ENCODE measurements at places on chromosomes 3 and 15.

- no peak for DNase-seq
Measured at GRCh38 chr15:80837006-80837405, 57.8 kb downstream of the CEMIP start.

GRCh38 chr15:92421976-92422375 is 28.3 kb downstream of the ST8SIA2 start:
- no peak for DNase-seq

GRCh38 chr3:194606163-194606562 is 27.1 kb downstream of the TMEM44 start:
- DNase-seq = no peak

- DNase-seq = no peak
Measured at GRCh38 chr3:49925485-49925884, 4.1 kb downstream of the MON1A start.

DNA sequence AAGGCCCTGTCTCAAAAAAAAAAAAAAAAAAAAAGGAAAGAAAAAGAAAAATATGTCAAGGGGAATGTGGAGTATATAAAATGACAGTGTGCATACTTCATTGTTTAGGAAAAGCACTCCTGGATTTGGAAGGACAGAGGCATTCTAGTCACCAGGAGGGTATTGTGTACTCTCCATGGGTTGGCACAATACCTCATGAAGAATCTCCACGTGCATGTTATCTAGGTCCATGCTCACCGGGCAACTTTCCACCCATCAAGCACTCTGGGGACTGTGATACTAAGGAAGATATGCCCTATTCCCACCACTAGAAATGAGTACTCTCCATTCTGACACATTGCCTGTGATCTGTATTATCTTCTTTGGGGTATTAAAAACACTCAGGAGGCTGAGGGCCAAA is 15.4 kb upstream of the KPNA1 start:
- DNase-seq = no peak

DNA sequence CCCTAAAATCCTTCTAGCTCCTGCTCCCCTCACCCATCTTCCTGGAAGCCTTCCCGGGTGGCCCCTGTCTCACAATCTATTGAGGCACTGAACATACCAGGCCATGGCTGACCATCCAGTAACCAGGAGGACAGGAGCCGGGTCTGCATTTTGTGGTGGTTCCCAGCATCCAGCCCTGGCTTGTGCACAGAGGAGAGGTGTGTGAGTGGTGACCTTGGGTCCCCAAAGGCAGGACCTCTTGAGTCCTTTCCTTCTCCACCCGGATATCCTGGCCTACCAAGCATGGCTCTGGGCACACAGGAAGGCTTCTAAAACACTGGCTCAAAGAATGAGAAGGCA is 7.8 kb downstream of the CSK start:
- no peak for DNase-seq

DNA sequence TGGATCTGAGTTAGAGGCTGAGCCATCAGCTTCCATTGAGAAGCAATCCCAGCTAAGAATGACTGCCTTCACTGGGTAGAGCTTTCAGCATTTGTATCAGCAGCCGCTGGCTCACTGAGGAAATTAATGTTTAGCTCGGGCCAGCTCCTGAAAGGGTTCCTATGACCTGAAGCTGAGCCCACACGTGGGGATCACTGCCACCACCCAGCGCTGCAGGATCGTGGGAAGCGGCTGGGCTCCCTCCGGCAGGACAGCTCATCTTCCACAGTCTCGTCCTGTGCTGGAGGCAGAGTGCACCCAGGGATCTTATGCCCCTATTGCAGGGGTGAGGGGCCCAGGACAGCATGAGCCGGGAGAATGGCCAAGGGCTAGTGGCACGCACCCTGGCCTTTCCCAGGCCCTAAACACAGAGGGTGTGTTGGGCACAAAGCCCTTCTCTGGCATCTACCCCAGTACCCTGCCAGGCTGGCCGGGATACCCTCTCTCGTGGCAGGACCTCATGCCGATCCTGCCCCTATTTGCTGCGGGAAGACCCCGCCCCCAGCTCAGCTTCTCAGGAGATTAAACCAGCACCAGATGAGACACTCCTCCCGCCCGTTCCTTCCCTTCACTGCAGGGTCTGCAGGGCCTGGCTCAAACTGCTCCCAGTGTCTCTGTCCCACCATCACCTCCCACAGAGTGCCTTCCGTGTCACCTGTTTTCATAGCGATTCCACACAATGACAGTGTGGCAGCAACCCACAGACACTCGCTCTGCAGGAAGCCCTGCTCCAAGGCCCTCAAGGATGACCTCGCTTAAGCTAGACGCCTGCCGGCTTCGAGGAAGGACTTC is 28.5 kb downstream of the KLHL25 start:
- DNase-seq = no peak

GRCh38 chr3:94241986-94242385 is 179.1 kb downstream of the NSUN3 start:
- DNase-seq = no peak

Data from CD4-positive, alpha-beta T cell treated with Interleukin-10 for 1 hour (primary cell).